ENCODE measurements at places on chromosomes 4 and X. TPM values are rescaled to one million over a fixed set of nuclear protein-coding genes. Genes with fewer than 3 reads are reported as not detected.

The POU3F4 gene
- total RNA-seq: not detected

The HSD17B11 gene
- 24.0 TPM for total RNA-seq

The TCP11X2 gene
- not detected for total RNA-seq

The AADAT gene
- total RNA-seq: 9.4 TPM

The ABCD1 gene
- total RNA-seq: 17.8 TPM

The BRCC3 gene
- 9.4 TPM for total RNA-seq

The EFHC2 gene
- not detected for total RNA-seq

The SPANXA2 gene
- total RNA-seq: 48.0 TPM

The RPA4 gene
- 0.82 TPM for total RNA-seq

The SYP gene
- 2.2 TPM for total RNA-seq

The S100P gene
- total RNA-seq: 20.1 TPM

Measured in A375 (cell line).